ENCODE measurements at places on chromosomes 12 and 14.
A peak's percentile ranks its signal among the peaks of the same experiment; 100 is the strongest.

DNA sequence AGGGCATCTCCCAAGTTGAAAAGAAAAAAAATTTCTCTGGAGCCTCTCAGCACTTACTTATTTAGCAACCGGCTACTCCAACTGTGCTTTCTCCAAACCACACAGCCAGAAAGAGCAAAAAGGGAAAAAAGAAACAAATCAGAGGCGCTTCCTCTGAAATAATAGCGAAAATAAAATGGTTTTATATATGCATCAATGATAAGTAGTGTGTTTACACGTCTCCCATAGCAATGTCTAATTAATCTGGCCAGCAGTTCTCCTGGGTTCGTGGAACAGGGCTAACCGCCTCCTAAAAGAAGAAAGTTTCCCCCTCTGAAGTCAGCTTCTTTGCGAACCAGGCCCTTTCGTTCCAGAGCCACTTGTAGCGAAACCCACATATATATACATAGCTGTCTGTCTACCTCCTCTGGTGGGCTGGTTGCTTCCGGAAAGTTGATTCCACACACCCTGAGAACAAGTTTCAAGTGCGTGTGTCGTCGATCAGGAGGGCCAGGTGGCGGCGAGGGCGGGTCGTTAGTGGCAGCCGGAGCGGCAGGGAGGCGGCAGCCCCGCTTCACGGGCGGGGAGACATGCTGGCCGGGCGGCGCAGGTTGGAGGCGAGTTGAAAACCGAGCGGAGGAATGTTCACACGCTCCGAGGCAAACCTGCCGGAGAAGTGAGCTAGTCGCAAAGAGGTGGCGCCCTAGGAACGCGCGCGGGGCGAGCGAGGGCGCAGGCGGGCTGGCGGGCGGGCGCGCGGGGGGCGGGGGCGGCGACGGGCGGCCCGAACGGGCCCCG, 2.7 kb downstream of the PTHLH start:
- DNase-seq = peak; percentile 21

GRCh38 chr14:100903672-100904185, at the start of gene RTL1:
RTL1 (minus strand) TSS chr14:100903722; CDS start chr14:100884788, 18,934 bp downstream.
- DNase-seq = no peak

GRCh38 chr14:102885737-102886447, 36.6 kb upstream of the AMN start:
- no peak for DNase-seq

DNA sequence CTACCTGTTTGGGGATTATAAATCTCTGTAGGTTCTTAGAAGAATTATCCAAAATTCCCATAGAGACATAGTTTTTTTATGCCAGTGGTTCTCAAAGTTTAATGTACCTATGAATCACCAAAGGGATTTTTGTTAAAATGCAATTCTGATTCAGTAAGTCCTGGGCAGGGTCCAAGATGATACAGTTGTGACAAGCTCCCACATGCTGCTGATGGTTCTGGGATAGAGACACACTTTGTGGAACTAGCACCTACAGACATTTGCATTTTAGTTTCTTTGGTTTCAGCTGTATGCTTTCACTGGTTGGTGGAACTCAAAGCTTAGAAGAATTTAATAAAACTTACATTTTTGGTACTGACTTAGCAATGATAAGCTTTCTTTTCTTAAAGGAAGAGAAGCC, 80.4 kb downstream of the PTCSC3 start:
- DNase-seq = no peak

DNA sequence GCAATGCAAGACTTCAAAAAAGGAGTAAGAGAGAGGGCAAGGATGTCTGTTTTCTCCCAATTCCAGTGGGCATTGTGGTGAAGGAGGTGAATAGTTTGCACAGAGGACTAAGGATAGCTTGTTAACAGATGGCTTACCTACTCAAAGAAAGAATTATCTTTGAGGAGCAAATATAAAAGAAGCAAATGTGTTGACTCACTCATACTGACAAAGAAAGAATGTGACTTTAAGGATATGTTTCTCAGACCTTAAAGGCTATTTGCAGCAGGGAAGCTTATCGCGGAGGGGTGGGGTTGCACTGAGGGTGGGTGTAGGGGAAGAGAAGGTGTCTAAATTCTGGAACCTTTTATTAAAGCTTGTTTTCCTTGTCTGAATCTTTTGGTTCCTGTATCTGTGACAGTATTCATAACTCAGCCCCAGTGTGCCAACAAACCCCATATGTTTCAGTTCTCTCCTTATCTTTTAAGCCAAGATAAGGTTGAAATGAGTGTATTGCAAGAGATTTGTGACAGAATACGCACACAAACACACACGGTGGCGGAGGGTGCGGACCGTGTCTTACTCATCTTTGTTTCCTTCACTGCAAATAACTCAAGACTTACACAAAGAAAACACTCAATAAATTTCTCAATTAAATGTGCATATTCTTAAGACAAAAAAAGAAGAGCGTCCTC, 146.4 kb upstream of the ARID2 start:
- no peak for DNase-seq

Measured in NCI-H2081 (cell line).